ENCODE measurements at places on chromosomes 1 and 21.
A peak's percentile ranks its signal among the peaks of the same experiment; 100 is the strongest.

DNA sequence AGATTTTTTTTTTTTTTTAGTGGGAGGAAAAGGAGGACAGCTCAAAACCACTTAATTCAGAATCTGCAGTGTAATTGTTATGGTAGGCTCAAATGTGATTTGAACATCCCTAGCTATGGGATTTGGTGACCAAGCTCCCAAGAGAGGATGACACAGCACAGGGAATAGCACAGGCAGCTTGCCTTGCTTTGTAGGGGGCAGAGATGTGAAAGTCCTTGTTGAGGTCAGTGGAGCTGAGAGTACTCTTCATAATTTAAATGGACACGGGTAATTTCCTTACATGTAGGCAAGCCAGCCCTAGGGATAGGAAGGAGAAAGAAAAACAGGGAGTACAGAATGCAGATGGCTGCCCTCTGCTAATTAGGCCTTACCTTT is 3.2 kb upstream of the UCK2 start:
- peak; percentile 45 for DNase-seq

- no peak for DNase-seq
Observed at GRCh38 chr21:14880922-14881321, 183.9 kb downstream of the NRIP1 start.

- DNase-seq, result no peak
Observed at GRCh38 chr1:47722909-47723580, 274.1 kb downstream of the TRABD2B start.

- DNase-seq, result no peak
Observed at GRCh38 chr1:65769636-65770035, 23.1 kb upstream of the PDE4B start.

GRCh38 chr1:177922209-177922608 is 47.6 kb downstream of the SEC16B start:
- no peak for DNase-seq

GRCh38 chr1:17439250-17440073 is at the start of gene RCC2:
Gene RCC2 (minus strand): TSS chr1:17439677. CDS start chr1:17438514, 1,163 bp downstream.
- DNase-seq, result peak; percentile 69

GRCh38 chr1:2632561-2633361 is at the start of gene MMEL1:
Gene MMEL1 (minus strand): TSS chr1:2633016. CDS start chr1:2629484, 3,532 bp downstream.
- DNase-seq, result no peak
